GDM1 (cell line): ENCODE measurements at places on chromosomes 6 and 20.

DNA sequence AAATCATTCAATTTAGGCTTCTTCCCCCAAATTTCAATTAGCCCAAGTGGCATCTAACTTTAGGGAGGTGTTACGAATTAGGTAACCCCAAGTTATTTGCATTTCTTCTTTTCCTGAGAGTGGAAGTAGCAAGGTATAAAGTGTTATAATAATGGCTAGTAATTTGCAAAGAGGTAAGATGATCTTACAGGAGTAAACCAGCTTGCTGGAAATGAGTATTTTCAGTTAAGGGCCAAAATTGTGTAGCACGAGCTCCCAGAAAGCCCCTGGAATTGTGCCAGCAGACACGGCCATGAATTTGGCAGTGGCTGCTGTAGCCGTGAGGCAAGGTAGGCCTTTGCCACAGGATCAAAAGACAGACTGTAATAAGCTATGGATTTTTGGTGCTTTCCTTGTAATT, 38.0 kb downstream of the CITED2 start:
- DNase-seq: no peak

- no peak for DNase-seq
Measured at GRCh38 chr6:159973951-159974350, 5.1 kb downstream of the IGF2R start.

GRCh38 chr20:44770484-44771171, 25.0 kb downstream of the KCNK15 start:
- no peak for DNase-seq

DNA sequence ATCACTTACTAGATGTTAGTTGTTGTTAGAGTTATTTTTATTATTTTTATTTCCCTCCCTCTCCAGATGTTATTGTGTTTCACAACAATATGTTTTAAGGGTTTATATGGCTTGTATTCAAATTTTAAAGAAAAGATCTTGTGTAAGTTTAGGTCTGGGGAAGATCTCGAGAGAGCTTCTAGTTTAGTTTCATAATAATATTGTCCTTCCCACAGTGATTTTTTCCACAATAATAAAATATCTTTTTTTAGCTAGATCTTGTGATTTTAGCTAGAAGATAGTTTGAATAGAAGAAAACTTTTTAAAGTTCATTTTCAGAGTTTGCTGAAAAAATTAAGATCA, 55.0 kb downstream of the ADGRG6 start:
- DNase-seq: no peak

GRCh38 chr6:135465307-135465706, 32.2 kb downstream of the AHI1 start:
- DNase-seq: no peak

DNA sequence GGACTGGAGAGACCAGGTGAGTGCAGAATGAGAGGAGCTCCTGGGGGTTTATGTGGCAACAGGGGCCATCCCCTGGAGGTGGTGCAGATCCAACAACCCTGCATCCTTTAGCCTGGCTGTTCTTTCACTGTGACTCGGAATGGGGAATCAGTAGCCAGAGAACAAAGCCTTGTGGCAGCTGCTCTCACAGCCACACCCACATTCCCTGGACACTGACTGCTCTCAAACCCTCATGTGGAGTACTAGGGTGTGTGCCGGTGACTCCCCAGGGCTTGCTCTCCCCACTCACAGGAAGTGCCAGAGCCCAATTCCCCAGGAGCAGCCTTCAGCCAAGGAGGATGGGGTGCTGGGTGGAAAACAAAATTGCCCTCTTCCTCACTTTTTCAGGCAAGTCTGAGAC, 30.2 kb upstream of the GGTLC1 start:
- DNase-seq: no peak

DNA sequence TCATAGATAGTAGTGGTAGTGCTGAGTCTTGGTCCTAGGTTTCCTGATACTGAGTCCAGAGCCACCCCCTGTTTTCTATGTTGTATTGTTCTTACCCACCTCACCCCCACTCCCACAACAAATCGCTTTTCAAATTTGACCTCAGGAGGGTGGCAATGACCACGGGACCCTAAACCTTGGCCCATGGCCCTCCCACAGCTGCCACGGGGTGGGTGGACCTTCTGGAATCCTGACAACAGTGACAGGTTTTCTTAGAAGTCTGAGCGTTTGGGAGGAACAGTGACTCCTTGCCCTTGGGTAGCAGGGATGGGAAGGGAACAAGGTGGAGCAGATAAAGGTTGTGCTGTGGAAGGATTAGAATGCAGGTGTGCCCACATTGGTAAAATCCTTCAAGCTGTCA, 36.9 kb downstream of the TGM3 start:
- DNase-seq: no peak

DNA sequence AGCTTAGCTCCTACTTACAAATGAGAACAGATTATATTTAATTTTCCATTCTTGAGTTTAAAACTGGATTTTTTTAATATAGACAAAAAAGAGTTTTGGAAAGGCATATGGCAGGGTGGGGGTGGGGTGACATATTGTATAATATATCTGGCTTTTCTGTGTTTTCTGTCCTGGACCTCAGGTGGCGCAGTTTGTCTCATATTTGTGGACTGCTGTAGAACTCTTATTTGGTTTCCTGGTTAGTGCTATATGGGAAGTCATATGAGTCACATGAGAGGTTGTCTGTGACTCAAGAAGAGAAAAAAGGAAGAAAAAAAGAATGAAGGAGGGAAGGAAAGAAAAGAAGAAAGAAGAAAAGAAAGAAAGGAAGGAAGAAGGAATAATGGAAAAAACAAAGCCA, 131.8 kb downstream of the CLVS2 start:
- no peak for DNase-seq

GRCh38 chr6:78062993-78063392, 410.2 kb downstream of the MEI4 start:
- no peak for DNase-seq

DNA sequence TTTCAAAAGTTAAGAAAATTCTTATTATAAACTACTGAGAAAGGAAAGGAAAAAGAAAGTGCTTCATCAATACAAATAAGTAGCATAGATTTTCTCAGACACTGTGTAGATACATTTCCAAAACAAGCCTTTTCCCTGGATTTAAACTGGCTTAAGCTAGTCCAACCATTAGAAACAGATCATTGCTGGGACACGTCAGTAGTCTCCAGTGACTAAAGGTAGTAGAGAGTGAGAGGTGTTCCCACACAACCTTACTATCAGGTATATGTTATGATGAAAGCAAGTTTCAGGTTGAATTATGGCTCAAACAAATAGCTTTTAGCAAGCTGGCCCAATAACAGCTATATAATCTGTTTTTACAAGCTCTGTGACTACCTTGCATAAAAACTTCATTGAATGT, 47.3 kb upstream of the SLC2A12 start:
- DNase-seq: no peak
